ENCODE measurements at places on chromosomes 4 and X. TPM values are rescaled to one million over a fixed set of nuclear protein-coding genes. Genes with fewer than 3 reads are reported as not detected.

ARSJ gene
- total RNA-seq: 50.7 TPM

DNA sequence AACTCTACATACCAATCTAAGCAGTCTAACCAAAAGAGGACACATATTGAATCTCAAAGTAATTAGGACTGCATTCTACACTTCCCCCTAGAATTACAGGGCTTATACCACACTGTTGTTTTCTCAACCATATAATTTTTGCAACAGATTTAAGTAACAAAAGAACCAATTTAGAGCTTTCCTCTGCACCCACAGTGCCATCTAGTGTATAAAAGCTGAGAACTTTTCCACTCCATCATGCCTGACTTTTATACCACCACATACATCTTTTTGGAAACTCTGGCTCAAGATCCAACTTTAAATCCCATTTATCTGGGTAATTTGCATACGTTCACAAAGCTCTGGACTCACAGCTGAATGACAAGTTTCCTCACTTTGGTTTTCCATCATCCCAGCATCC is 99.5 kb downstream of the EFHC2 start:
- DNase-seq: peak; percentile 43

DNA sequence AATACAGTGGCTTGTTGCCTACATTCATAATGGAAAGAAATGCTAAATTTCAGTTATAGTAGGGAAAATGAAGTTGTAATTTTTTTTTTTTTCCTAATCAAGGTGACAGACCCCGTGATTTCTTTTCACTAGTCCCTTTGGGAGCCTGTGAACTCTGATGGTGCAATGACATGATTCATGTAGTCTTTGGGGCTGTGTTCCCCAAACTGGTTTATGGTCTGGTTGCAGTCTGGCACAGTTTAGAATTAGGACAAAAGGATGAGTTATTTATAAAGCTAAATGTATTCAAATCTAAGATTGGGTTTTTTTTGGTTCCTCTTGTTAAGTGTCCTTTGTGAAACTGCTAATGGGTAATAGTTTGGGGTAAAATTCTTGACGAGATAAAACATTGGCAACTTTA is 66.0 kb downstream of the REPS2 start:
- no peak for DNase-seq

RTL3 gene
- not detected for total RNA-seq

SPANXA1 gene
- not detected for total RNA-seq

- peak; percentile 62 for DNase-seq
Measured at GRCh38 chrX:129726307-129727111, 12.3 kb upstream of the XPNPEP2 start.

GRCh38 chr4:100497791-100498190 is 20.0 kb downstream of the EMCN start:
- DNase-seq: no peak

DNA sequence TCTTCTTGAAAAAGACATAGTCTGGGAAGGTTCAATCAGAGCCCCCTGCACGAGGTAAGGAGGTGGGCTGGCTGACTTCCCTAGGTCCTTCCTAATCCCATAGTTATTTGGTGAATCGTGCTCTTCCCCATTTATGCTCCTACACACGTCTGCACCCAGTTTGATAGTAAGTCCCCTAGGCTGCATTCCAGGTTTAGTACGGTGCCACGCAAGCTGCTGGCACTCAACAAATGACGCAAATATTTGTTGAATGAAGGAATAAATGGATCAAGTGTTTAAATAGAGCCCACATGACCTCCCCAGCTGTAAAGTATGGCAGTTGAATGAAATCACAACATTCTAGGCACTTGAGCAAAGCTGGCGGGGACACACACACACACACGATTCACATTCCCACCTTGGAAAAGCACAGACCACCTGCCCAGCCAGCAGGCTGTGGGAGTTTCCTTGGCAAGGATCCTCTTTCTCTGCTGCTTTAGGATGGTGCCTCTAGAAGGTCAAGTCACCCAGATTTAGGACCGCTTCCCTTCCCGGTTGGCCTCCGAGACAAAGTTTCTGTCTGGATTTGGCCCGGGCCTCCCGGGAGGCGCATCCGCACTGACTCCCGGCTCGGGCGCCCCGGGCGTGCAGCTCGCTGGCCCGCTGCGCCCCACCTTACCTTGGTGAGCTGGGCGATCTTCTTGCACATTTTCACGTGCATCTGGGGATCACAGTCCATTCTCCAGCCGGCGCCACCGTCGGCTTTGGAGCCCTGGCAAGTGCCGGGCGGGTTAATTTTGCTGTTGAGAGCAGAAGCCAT is 721 bp downstream of the FAM184B start:
- no peak for DNase-seq

DNA sequence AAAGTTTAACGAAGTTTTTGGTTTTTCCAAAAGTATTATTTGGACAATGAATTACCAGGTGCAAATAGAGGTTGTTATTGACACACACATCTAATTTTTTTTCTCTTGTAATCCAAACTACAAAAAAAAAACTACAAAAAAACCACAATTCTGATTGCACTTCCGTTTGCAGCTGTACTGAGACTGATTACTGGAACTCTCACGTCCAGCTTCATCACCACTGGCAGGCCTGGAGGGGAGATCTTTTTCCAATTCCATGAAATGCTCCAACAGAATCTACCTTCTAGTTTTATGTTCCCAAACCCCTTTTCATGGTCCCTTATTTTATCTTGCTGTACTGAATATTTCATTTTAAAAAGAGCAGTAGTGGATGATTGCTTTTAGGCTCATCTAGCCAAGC is 1118.3 kb downstream of the C4orf33 start:
- DNase-seq: no peak

SLC7A11 gene
- total RNA-seq: 153 TPM

GRCh38 chrX:48532161-48532560 is 7.4 kb upstream of the TBC1D25 start:
- no peak for DNase-seq

- DNase-seq: no peak
Measured at GRCh38 chr4:98749206-98749605, 90.8 kb upstream of the TSPAN5 start.

Data from MCF 10A (cell line).